ENCODE measurements at places on chromosomes 2 and 18.

DNA sequence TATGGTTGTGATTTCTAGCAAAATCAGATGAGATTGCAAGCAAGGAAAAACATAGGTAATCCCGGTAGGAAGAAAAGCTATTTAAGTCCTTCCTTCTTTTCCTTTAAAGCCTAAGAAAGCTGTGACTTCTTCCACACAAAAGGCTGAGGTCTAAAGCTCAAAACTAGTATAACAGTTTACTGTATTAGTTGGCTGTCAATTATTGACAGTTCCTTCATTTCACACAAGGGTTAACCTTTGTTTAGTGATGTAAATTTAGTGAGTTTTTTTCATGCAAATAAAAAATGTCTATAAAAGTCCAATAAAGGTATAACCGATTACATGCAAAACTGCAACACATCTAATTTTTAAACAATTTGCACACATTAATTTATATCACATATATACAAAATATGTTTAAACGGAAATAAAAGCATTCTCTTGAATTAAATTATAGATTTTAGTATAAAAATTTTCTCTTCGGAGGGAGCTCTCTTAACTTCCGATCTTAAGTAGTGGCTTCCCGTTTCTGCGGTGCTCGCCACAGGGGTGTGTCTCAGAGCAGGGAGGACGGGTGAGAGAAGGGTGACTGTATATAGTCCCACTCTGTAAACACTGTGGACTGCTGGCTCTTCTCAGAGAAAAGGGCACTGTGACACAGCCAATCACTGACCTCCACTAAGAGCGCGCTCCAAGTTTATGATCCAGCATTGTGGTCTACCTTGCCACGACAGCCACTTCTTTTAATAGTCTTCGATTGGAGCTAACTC lies 33.4 kb downstream of the TTR start:
- DNase-seq: no peak

DNA sequence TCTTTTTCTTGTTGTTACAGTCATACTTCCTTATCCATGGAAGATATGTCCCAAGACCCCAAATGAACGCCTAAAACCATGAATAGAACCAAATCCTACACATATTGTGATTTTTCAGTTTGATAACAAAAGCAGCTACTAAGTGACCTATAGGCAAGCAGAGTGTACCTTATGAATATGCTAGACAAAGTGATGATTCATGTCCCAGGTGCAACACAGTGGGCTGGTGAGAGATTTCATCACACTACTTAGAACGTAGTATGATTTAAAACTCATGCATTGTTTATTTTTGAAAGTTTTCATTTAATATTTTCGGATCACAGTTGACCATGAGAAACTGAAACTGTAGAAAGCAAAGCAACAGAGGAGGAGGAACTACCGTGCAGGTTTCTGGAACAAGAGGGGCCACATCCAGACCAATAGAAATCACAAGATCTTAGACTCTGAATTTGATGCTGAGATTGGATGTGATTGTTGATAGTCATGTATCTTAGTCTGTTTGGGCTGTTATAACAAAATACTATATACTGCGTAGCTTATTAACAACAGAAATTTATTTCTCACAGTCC lies 470.8 kb upstream of the VRK2 start:
- DNase-seq: no peak

DNA sequence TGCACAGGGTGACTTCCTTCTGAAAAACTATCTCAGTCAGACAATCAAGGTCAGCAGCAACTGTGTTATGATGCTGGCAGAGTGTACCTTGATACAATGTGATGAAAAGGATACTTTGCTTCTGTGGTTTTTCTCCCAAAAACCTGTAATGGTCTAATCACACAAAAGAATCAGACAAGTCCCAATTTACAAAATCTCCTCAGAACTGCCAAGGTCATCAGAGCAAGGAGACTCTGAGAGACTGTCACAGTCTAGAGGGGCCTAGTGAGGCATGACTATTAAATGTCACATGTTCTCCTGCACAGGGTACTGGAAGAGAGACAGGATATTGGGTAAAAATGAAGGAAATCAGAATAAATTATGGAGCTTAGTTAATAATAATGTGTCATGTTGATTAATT lies 185.4 kb downstream of the ST6GAL2 start:
- no peak for DNase-seq

DNA sequence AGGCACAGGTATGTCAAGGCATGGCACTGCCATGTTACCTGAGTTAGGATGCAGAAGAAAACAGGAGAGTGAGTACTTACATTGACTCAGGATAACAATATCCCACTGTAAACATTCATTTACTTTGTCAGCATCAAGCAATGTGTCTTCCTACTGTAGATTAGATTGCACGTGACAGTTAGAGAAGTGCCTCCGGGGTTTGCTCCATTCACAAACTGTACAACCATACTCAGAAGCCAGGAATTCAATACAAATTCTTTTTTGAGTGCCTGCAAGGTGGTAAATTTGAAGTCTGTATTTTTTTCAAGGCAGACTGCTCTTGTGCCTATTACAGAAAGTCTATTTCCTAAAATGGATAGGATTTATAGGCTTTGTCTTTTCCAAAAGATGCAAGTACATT lies 34.1 kb downstream of the CDCA7 start:
- no peak for DNase-seq

- DNase-seq: no peak
These were observed 152.8 kb upstream of the COPS8 start for GRCh38 chr2:236932831-236933361.

GRCh38 chr18:44039826-44040225 lies 640.9 kb upstream of the SETBP1 start:
- DNase-seq: no peak

GRCh38 chr2:23293731-23294130 lies 91.2 kb upstream of the KLHL29 start:
- DNase-seq: no peak

- DNase-seq: no peak
These were observed 15.5 kb upstream of the ARL5A start for GRCh38 chr2:151843691-151844061.

- peak; percentile 84 for DNase-seq
These were observed at the start of gene INPP4A for GRCh38 chr2:98444436-98445176. Gene INPP4A, plus strand, starts transcription at chr2:98444858. Its CDS starts 75,191 bp downstream, at chr2:98520049.

DNA sequence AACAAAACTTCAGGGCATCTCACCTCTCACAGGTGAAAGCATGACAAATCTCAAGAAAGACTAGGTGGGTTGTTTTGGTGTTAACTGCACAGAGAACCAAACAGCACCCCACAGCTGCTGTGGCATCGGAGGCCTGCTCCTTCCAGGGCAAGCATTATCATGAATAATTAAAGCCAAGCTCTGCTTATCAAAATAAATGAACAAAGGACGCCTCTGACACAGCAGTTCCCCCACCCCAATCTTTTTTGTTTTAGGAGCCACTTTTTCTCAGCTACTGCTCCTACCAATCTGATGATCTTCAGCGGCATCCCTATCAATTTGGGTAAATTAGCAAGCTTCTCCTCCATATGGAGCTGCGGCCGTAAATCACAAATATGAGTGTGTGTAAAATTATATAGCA lies 58.6 kb downstream of the KLF7 start:
- DNase-seq: no peak

- no peak for DNase-seq
These were observed 228.3 kb downstream of the TWIST2 start for GRCh38 chr2:239075918-239076758.

DNA sequence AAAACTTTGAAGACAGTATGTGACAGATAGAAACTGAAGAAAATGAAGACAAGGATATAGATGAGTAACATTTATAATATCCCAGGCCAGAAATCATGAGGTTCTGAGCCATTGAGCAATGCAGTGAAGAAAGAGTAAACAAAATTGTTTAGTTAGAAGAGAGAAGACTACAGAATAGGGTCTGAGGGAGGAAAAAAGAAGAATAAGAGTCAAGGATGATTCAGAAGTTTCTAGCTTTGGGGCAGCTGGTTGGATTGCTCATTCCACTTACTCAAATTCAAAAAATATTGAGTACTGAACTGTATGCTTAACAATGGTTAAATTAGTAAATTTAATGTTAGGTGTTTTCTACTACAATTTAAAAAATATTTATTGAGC lies 155.0 kb upstream of the OTX1 start:
- no peak for DNase-seq

GRCh38 chr2:53600815-53601214 lies 166.8 kb upstream of the CHAC2 start:
- DNase-seq: no peak

DNA sequence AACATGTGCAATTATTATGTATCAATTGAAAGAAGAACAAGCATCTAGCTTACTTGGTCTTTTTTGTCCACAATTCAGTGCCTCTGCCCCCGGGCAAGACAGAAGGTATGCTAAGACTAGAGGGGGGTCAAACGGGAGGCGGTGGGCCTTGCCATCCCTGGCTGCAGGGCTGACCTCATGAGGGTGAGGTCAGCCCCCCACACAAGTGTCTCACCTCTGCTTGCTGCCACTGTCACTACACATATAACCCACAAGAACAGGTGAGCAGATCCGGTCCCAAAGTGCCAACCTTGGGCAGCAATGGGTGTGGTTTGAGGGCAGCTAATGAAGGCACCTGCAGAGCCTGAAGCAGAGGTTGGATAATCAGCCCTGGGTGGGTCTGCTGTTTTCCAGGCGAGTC lies 71.5 kb downstream of the EDAR start:
- DNase-seq: peak; percentile 7

- no peak for DNase-seq
These were observed 29.5 kb upstream of the ODC1 start for GRCh38 chr2:10477443-10478297.

GRCh38 chr2:62344472-62344871 lies 148.6 kb downstream of the B3GNT2 start:
- DNase-seq: no peak

GRCh38 chr2:233681521-233682099 lies at the start of gene UGT1A7:
Gene UGT1A7, plus strand, starts transcription at chr2:233681901. Its CDS starts 37 bp downstream, at chr2:233681938.
- DNase-seq: no peak

GRCh38 chr2:42849311-42849710 lies 56.9 kb upstream of the HAAO start:
- no peak for DNase-seq

DNA sequence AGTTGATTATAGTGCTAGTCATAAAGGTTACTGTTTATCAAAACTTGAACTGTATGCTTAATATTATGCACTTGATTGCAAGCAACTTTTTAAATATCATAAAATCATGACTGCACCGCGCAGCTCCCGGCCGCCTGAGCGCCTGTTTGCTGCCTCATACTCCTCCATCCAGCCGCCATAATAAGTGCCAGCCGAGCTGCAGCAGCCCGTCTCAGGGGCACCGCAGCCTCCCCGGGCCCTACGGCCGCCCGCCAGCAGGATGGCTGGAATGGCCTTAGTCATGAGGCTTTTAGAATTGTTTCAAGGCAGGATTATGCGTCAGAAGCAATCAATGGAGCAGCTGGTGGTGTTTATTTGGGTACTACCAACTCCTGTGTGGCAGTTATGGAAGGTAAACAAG lies 337.2 kb downstream of the PAX3 start:
- DNase-seq: no peak

- no peak for DNase-seq
These were observed 354.3 kb downstream of the CLIP4 start for GRCh38 chr2:29469516-29469915.

GRCh38 chr2:239278361-239278760 lies 122.5 kb downstream of the HDAC4 start:
- no peak for DNase-seq

GRCh38 chr18:42588786-42589185 lies 526.7 kb downstream of the RIT2 start:
- no peak for DNase-seq

DNA sequence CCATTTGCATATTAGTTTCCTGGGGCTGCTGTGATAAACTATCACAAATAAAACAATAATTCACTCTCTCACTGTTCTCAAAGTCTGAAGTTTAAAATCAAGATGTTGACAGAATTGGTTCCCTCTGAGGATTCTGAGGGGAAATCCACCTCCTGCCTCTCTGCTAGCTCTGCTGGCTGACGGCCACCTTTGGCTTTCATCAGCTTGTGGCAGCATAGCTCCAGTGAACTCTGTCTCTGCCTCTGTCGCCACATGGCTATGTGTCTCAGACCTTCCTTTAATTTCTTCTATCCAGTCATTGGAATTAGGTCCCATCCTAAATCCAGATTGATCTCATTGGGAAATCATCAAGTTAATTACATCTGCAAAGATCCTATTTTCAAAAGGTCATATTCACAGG lies 38.9 kb upstream of the TRIM43 start:
- no peak for DNase-seq

DNA sequence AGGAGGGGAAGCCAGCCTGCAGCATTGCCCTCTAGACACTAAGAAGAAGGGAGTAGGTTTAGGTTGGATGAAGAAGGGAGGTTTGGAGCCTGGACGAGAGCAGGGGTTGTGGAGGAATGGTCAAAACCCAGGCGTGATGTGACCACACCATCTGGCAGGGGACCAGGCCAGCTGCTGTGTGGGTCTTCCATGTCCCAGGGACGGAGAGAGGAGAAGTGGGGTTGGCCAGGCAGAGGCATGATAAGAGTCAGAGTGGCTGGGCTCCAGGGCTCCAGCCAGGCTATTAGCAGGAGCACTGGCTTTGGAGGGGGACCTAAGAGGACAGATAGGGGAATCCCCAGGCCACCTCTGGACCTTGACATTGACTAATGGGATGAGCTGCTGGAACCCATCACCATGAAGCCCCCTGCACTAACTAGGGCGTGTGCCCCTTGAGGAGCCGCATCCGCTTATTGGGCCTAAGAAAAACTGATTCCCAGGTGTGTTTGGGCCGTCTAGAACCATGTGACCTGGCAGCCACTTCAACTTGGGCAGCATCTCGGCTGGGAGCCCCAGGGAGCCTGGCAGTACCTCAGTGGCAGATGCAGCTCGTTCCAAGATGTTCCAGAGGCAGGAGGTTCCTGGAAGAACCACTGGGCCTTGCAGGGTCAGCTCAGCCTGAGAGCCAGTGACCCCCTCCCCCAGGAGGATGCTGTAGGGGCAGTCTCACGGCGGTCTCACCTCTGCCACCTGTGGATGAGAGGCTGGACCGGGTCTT lies 235.1 kb downstream of the AGAP1 start:
- DNase-seq: no peak

Measured in activated CD4-positive, CD25-positive, alpha-beta regulatory T cell treated with anti-CD3 and anti-CD28 coated beads, Interleukin-2, amount 50 U/mL, for 72 hours (primary cell).